ENCODE measurements at places on chromosomes 7 and 10.

- DNase-seq = peak; percentile 13
Measured at GRCh38 chr10:61688551-61689308, 26.0 kb downstream of the CABCOCO1 start.

GRCh38 chr7:981793-982510 lies 1.0 kb upstream of the CYP2W1 start:
- no peak for DNase-seq

DNA sequence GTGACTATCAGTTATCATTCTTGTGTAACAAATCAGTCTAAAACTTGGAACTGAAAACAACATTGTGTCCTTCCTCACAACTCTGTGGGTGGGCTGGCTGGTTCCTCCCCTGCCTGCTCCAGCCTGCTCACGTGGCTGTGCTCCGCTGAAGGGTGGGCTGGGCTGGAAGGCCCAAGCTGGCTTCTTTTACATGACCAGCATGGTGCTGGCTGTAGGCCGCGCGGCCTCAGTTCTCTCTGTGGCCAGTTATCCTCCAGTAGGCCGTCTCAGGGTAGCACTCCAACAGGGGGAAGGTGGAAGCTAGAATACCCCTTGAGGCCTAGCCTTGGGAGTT lies 11.3 kb downstream of the ADAMTS14 start:
- peak; percentile 25 for DNase-seq

GRCh38 chr10:557792-558328 lies 131.6 kb downstream of the DIP2C start:
- no peak for DNase-seq

DNA sequence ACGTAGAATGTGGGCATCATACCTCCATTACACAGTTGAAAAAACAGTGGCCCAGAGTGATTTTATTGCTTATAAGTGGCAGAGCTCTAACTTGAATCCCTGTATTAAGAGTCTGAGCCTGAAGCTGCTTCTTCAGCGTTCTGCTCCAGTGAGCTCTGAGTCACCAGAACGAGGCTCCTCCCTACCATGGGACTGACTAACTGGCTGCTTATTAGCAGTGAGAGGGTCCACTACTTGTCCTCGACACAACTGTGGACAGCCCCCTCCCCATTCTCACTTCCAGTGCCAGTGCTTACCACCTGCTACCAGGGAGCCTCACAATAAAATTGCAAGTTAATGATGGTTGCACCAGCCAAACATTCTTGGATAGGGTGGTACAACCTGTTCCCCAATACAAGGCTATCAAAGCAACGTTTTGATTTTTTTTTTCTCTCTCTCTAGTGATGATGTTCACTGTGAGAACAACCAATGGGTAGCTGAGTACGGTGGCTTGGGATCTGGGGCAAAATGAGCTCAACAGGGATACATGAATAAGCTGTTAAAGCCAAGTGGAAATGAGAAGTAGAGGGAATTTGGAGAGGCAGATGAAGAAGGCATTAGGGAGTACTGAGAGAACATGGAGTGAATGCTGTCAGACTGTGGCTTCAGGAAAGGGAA lies 2.7 kb upstream of the NRG3 start:
- DNase-seq = no peak

GRCh38 chr7:108736221-108736891 lies 166.7 kb downstream of the DNAJB9 start:
- no peak for DNase-seq

GRCh38 chr10:35416619-35417312 lies 80.5 kb downstream of the CCNY start:
- DNase-seq = no peak

DNA sequence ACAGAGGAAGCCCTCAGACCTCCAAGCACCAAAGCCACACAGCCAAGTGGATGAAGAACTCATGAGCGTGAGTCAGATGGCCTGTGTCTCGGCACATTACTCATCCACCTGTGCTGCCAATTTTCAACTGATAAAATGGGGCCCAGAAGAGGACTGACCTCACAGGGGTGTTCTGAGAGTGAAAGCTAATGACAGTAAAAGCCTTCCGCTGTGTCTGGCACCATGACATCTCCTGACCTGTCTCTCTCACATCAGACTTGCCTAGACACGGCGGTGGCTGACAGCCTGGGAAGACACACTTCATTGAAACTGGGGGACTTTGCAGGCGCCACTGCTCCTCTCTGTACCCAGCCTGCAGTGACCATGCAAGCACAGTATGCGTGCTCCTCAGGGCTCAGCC lies 8.3 kb upstream of the SLC18A3 start:
- DNase-seq = peak; percentile 63

GRCh38 chr7:139960157-139960556 lies 102.6 kb downstream of the PARP12 start:
- peak; percentile 42 for DNase-seq

DNA sequence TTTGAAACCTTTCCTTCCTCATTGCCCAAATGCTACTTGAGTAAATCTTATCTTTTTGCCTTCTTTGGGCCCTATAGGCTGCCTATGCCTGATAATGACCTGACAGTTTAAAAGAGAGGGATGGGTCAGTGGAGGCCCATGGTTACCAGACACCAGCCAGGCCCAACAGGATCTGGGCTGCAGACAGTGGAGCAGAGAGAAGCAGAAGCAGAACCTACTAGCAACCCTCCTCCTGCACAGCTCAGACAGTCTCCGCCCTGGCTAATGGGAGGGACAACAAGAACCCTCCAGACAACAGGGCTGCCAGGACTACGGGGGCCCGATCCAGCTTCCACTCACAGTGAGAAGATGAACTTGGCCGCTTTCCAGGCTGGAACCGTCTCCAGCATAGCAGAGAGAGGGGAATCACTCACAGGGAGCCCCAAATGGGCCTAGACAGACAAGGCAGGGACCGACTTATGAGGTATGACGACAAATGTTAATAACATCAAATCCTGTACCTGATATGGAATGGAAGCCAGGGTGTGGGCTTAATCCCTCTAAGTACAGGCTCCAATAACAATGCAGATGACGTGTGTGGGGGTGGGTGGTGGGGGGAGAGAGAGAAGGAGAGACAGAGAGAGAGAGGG lies 31.7 kb upstream of the DGKI start:
- peak; percentile 86 for DNase-seq

DNA sequence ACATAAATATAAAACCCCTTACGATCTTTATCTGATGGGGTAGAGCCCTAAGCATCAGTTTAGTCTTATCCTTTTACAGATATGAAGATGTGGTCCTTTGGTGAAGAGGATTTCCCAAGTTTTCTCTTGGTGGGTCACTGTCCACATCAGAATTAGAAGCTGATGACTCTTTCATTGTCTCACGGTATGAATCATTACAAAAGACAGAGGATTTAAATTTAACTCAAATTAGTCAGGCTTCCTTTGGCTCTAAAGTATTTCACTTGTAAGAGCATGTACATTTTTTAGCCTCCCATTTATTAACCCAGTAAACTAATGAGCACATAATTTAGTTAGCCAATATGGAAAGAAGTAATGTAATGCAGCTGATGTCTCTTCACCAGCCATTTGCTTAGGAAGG lies 49.9 kb upstream of the TMEM26 start:
- DNase-seq = peak; percentile 9

DNA sequence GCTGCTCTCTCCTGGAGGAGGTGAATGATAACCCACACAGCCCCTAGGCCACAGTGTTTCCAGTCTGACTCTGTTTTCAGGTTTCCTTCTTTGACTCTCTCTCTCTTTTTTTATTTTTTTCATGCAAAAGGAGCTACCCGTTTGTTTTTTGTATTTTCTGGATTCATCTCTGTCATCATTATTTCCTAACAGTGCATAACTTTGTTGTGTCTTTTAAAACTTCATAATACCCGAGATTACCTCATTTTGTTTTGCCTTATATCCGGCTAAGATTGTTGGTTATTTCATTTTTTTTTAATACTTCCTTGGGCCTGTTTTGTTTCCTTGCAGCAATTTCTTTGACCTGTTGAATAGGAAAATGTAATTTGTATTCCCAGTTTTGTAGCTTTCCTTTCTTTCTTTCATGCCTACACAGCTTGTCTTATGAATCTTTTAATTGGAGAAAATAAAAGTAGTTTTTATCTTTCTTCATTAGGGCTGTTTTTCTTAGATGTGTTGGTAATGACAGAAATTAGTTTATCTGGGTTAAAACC lies 72.5 kb downstream of the SPAG6 start:
- no peak for DNase-seq

GRCh38 chr7:130352194-130353074 lies 7.8 kb downstream of the CPA5 start:
- peak; percentile 79 for DNase-seq

GRCh38 chr10:66564287-66564686 lies 361.5 kb upstream of the LRRTM3 start:
- DNase-seq = no peak

- DNase-seq = no peak
Measured at GRCh38 chr10:96747734-96748550, 27.6 kb upstream of the PIK3AP1 start.

DNA sequence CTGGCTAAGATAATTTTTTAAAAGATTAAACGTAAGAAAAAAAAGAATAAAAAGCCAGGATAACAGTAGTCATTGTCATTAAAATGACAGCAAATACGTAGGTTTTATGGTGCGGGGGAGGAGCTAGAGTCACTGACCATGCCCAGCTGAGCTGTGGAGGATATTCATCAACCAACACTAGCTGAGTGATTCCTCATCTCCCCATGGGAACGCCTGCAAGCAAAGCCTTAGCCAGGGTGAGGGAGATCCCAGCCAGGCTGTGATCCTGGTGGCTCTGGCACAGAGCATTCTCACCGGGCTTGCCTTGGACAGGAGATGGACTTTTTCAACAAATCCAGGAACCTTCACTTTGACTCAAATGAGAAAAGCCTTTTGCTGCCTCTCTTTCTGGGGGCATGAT lies 94.2 kb downstream of the HIP1 start:
- DNase-seq = no peak

DNA sequence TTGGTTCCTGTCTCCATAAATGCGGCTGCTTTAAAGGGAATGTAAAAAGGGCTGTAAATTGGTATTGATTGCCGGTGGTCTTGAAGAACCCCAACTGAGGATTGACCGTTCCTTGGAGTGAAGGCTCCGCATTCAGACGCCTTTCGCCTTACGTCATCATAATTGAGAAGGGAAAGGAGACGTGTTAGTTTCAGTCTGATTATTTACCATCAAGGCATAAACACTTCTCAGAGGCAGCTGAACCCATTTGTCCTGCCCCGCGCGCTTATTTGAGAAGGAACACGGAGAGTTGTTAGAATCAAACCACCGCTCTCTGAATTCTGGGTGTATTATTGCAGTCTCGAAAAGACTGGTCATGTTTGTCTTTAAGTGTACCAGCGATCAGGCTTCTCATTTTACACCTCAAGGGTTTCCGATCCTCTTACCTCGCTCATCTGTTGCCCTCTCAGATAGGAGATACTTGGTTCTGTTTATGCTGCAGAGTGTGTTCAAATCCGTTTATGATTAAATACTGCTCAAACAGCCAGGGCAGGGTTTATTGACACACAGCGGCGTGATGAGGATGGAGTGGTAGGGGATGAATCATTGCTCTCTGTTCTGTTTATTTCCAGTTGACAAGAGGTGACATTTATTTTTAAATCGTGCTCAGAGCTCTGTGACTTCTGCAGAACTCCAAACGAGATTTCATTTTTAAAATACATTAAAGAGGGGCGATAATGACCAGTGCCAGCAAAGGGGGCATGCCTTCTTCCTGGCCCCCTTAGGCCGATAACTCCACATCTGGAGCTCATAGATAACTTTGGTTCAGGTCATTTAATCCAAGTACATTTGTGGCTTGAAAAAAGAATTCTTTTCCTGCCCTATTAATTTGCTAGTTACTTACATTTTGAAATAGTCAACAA lies 30.4 kb downstream of the FOXK1 start:
- DNase-seq = no peak

DNA sequence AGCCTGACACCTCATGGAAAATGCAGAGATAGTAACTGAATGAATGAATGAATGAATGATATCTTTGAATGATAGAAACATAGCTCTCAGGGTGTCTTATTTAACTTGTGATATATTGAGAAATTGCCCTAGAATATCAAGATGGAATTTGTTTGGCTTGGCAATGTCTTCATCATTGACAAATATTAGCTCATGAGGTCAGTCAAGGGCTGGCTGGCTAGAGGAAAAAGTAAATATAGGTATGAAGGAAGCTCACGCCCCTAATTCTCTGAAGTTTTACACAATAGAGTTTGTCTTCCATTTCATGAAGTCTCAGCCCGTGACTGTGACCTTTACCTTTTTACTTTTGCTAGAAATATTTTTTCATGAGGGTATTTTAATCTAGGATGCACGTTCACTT lies 305.2 kb downstream of the ADARB2 start:
- DNase-seq = no peak

DNA sequence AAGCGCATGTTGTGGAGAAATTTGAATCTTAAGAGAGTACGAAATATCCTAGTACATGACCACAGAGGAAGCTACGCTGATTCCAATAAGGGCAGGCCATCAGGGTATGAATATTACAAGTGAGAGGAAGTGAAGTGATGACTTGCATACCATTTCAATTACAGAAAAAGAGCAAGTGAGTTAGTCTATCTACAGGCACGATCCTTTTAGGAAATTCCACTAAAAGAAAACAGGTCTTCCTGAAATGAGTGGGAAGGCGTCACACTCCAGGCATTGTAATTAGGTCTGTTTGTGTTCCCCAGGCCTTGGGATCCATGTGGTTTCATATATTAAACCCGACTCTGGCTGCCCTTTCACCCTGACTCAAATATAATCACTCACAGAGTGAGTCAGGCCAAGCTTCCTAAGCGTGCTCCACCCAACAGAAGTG lies 152.5 kb downstream of the SEMA3A start:
- peak; percentile 47 for DNase-seq

DNA sequence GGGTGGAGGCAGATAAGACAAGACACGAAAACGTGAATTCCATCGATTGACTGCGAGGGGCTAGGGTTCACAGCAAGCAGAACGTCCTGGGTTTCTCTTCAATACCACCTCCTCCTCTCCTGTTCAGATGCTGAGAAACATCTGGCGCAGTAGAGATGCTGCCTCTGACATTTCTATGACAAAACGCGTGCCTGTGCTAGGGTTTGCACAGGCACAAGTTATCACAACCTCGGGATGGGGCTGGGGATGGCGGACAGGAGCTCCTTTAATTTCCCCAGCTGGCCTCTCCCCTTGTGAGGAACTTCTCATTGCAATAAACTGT lies 99.8 kb upstream of the SVIL start:
- peak; percentile 47 for DNase-seq

DNA sequence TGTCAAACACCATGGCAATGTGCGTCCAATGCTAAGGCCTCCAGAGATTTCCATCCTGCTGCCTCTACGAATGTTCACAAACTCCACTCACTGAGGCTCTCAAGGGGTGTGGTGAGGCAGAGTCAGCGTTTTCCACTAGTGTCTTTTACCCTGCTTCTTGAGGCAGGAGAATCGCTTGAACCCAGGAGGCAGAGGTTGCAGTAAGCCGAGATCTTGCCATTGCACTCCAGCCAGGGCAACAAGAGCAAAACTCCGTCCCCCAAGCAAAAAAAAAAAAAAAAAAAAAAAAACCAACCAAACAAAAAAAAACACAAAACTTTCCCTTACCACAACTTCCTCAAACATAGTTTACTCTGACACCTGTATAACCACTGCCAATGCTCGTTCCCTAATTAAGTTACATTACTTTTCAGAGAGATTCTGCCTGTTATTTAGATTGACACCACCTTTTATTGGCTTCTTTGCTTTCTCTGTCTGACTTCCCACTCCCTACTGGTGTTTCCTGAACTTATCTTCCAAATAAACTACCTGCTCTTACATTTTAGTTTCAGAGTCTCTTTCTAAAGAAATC lies 102.1 kb upstream of the ZNF746 start:
- no peak for DNase-seq

GRCh38 chr7:146528581-146528980 lies 412.0 kb downstream of the CNTNAP2 start:
- no peak for DNase-seq
